Stimulated activated CD8-positive, alpha-beta memory T cell treated with anti-CD3 and anti-CD28 coated beads, Interleukin-4, amount 100 ng/mL, for 1 hour (primary cell): ENCODE measurements at places on chromosomes 5 and 9.

DNA sequence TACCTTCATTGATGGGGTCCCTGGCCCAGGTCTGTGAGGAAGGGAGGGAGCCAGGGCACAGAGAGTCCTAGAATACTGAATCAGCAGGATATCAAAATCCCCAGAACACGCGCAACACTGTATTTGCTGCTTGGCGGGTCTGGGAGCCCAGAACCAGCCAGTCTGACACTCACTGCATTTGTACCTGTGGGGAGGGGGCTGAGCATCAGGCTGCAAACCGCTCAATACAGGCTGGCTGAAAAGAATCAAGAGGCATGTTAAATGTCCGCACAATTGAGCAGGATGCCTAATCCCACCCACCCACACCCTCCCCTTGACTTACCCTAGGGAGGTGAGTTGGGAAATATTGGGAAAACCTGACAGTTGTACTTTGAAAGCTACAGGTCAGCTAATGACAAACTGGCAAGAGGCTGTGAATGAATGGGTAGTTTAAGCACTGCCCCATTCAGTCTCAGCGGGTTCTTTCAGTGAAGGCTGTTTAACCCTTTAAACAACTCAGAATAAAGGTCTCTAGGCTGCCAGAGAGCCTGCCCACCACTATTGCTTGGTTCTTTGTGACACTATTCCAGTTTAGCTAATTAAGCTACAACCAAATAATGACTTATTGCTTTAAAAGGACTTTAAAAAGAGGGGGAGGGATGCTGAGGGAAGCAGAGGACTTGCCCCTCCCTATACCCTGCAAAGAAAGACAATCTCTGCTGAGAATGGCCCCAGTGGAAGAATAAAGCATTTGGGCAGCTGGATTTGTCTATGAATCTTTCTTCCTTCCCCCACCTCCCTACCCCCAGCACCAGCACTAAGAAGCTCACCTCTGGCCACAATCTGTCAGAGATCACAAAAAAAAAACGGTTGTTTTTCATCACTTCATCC, 5.0 kb downstream of the SPRY4 start:
- DNase-seq: no peak

DNA sequence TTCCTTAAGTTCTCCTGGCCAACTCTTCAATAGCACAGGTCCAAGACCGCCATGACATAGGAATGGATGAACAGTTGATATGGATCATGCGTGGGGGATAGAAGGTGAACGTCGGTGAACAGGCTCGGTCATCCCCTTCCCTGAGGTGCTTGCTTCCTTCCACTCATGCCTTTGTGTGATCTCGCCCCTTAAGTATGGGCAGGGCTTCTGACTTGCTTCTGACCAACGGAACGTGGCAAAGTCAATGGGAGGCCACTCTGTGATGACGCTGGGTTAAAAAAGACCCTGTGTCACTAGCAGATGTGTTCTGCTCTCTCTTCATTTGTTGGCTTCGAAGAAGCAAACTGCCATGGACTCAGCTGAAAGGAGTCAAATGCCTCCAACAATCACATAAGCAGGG, 240.5 kb upstream of the TUT7 start:
- no peak for DNase-seq

GRCh38 chr5:178356431-178356872, 123.8 kb upstream of the PHYKPL start:
- DNase-seq: no peak

DNA sequence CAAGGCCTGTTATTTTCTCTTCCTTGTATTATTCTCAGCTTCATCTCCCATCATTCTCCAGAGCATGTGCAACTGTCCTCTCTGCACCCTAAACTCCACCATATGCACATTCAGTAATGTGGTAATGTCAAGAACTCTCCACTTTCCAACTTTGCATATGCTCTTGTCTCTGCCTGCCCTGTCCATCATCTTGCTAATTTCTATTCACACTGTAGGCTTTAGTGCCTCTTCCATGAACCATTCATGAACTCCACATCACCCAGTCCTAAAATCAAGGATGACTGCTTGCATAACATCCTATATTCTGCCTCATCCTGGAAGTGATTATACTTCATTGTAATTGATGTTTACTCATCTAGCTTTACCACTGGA, 354.8 kb downstream of the PDE4D start:
- no peak for DNase-seq

GRCh38 chr5:14577971-14578370, 3.6 kb upstream of the OTULINL start:
- no peak for DNase-seq
